ENCODE measurements at places on chromosomes 5 and 9.

DNA sequence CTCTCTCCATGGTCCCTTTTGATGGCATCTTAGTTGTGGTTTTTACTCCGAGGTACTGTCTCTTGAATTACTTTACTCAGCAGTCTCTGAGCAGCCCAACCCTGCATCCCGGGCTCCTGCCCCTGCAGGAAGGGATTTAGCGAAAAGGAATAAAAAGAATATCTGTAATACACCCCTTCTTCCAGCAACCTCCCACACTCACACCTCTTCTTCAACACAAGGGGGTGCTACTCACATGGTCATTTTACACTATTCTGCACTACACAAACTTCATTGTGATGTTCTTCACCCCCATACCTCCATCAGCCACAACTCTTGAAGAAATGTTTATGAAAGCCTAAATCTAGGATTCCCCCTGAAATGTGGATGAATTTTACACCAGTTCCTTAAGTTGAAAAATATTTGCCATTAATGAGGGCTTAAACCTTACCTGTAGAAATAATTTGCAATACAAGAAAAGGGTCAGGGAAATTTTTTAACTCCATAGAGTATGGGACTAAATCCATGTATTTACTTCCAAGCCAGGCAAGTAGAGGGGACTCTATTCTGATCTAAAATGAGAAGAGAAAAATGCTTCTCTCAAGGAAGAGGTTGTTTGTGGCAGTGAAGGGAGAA lies 26.0 kb downstream of the TPD52L3 start:
- peak; percentile 17 for DNase-seq

DNA sequence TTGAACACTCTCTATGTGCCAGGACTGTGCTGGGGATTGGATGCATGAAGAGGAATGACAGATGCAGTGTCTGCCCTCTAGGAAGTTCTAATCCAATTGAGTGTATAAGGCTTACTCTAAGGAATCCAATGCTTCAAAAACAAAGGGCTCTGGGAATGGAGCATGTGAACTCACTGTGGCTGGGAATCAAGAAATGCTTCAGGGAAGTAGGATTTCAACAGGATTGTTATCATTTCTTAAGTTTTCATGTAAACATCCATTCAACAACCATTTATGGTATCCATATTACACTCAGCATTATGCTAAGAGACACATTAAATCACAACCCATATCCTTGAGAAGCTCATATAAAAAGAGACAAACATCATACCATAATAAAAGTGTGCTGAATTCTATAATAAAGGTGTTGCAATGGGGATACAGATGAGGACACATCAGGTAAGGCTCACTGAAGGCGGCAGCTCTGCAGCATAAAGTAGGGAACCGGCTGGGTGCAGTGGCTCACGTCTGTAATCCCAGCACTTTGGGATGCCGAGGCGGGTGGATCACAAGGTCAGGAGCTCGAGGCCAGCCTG lies 11.3 kb downstream of the SIL1 start:
- DNase-seq, result no peak

- DNase-seq, result no peak
Observed at GRCh38 chr5:174315871-174316270, 270.4 kb downstream of the NSG2 start.

GRCh38 chr5:7094626-7095025 lies 301.3 kb upstream of the ADCY2 start:
- peak; percentile 7 for DNase-seq

DNA sequence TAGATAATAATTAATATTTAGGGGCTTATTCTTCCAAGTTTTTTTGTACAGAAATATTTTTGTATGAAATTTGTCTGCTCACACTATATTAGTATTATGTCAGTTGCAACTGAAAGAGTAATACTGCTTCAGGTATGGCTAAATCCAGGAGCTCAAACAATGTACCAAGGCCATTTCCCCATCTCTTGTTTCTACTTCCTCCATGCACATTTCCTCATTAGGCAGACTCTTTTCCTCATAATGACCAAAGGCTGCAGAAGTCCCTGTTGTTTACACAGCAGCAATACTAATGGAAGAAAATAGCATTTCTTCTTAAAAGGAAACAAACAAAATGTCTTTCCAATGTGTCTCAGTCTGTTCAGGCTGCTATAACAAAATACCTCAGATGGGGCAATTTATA lies 9.2 kb upstream of the OTULINL start:
- DNase-seq, result no peak

- DNase-seq, result no peak
Observed at GRCh38 chr5:39301406-39301805, 62.9 kb downstream of the C9 start.

DNA sequence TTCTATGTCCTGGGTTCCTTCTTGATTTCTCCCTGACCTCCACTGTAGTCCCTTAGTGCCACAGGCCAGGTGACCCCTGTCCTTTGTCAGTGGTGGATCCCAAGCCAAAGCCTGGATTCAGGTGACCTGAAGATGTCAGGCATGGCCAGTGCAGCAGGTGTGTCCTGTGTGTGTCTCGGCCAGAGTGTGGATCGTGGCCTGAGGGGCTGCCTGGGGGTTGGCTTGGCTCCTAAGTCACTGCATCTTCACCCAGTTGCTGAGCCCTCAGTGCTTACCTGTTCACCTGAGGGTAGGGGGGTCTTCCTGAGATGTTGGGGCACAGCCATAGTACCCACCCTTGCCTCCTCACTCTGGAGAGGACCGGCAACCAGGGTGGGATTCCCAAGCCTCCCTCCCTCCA lies 61.8 kb upstream of the PITX1 start:
- DNase-seq, result no peak

GRCh38 chr5:175246889-175247520 lies 197.0 kb downstream of the DRD1 start:
- DNase-seq, result no peak

DNA sequence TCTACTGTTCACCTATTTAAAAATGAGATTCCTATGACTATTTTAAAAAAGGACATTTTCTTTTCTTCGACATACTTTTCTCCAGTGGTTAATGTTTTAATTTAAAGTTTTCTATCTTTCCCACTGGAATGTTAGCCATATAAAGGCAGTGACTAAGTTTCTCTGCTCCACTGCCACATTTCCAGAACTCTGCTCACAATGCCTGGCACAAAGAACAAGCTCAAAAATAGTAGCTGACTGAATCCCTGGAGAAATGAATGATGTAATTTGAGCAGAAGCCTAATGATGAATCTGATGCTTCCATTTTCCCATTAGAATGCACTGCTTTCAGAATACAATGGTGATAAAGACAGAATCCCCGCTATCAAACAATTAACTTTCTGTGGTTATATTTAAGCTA lies 817.8 kb downstream of the MTRR start:
- DNase-seq, result no peak
